GM23338 (cell line): ENCODE measurements at places on chromosomes 16 and 17.

DNA sequence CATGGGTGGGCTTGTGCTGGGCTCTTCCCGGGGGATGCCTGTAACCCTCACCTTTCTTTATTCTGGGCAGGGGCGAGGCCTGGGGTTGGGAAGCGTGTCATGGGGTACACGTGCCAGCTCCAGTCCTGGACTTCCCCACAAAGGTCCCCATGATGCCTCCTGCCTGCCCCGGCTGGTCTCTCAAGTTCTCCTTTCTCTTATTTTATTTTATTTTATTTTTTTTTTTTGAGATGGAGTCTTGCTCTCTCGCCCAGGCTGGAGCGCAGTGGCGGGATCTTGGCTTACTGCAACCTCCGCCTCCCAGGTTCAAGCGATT lies 8.6 kb downstream of the ATP2A3 start:
- no peak for DNase-seq

DNA sequence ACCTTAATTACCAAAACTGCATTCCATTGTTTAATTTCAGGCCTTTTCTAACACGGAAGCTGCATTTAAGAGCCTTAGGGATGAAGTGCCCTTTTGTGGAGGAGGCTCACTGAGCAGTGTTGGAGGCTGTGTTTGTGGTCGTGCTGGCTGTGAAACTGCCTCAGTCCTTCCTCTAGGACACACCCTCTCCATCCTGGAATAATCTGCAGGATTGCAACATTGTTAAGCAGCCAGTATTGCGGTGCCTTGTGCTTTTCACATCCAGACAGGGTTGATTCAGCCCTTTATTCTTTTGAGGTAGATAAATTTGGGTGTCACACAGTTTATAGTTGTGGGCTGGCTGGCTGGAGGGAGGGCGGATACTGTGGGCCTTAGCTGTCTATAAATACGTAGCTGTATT lies 141.6 kb downstream of the CDRT15L2 start:
- DNase-seq, result no peak

- DNase-seq, result no peak
These were observed 177.4 kb upstream of the CDH5 start for GRCh38 chr16:66188917-66189725.

DNA sequence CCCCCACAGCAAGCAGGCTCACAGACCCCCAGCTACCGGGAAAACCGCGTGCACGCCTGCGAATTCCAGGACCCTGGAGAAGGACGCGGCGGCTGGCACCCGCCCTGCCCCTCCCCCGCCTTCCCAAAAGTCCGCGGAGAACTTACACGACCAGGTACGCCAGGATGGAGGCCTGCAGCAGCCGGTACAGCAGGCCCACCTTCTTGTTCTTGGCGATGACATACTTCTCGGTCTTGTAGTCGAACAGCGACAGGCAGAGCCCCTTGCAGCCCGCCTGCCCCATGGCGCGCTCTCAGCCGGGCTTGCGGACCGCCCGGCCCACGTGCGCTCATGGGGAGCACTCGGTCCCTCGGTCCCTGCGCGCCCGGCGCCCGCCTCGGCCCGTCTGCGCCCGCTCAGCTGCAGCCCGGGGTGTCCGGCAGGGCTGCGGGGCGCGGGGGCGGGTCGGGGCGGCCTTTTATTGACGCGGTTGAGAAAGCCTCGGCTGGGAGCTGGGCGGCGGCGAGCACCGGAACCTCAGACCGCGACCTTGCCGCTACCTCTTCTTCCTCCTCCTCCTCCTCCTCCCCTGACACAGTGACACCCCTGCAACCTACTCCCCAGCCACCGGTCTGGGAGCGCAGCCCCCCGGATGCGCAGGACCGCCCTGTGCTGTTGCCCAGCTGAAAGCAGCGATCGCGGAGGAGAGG lies at the start of gene P2RX5:
Gene P2RX5 (minus strand): TSS at position 433 of the 689 bp plus-strand sequence. CDS start 150 bp downstream, at position 283.
- peak; percentile 75 for DNase-seq

DNA sequence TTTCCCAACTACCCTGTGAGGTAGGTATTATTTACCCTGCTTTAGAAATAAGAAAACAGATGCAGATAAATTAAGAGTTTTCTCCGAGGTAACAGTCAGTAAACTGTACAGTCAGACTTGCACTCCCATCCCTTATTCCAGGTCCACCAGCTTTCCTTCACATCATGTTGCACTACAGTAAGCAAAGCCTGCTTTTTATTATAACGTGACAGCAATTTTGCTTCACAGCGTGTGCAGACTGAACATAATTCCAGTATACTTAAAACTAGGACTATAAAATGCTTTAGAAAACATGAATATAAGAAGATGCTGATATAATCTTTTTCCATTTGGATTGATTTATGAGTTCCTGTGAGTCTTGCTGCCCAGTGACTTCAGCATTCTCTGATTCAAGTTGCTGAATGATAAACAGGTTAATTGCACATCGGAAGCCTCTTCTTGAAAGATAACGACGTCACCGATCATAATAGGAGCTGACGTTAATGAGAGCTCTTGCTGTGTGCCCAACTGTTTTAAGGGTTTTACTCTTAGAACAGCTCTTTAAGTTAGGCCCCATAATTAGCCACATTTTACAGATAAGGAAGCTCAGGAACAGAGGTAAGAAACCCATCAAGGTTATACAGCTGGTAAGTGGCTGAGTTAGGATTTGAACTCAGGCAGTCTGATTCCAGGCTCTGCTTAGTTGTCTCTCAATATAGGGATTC lies 1.4 kb downstream of the LIG3 start:
- no peak for DNase-seq

- peak; percentile 85 for DNase-seq
These were observed 3.6 kb downstream of the CORO1A start for GRCh38 chr16:30186782-30187555.

DNA sequence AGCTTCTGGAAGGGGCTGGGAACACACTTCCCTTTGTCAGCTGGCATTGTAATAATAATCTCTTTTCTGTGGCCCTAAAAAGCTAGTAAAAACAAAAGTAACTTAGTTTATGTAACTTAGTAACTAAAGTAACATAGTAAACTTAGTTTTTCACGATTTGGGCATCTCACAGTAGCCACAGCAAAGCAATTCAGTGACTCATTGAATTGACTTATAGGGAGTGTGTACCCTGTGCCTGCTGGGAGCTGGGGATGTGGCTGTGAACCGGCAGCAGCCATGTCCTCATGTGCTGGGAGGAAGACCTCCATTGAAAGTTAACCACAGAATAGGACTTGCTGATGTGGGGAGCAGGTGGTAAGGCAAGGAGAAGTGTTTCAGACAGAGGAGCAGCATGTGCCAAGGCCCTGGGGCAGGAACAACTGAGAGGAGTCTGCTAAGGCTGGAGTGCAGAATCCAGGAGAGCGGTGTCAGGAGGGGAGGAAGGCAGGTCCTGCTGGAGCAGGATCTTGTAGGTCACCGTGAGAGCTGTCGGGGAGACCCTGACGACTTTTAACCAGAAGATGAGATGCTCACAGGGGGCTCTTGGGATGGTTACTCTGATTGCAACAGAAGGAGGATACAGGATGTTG lies 112.8 kb downstream of the PLCG2 start:
- no peak for DNase-seq

- peak; percentile 88 for DNase-seq
These were observed 14.3 kb downstream of the RAPGEFL1 start for GRCh38 chr17:40191237-40192208.

- no peak for DNase-seq
These were observed 11.1 kb downstream of the ABR start for GRCh38 chr17:1168533-1169220.

- no peak for DNase-seq
These were observed 104.5 kb downstream of the RBFOX3 start for GRCh38 chr17:79506150-79506870.

GRCh38 chr17:79520167-79521165 lies 90.4 kb downstream of the RBFOX3 start:
- no peak for DNase-seq

- no peak for DNase-seq
These were observed 29.2 kb downstream of the SOCS3 start for GRCh38 chr17:78330570-78331224.

DNA sequence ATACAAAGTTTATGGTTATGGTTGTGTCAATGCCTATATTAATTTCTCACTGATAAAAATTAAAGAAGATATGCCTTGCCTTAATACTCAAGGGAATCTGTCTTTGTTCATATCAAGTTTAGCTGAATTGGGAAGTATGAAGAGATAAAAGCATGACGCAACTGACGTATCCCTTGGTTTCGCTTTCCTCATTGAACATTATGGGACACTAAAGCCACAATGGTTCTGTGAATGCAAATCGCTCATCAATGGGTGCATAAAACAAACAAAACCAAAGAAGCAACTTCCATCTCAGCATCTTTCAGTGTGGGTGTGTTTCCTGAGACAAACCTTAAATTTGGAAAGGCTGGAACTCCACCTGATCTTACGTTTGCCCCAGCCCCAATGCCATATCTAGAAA lies 108.2 kb downstream of the NPIPB5 start:
- DNase-seq, result no peak
